ENCODE measurements at places on chromosomes 6 and 20.

DNA sequence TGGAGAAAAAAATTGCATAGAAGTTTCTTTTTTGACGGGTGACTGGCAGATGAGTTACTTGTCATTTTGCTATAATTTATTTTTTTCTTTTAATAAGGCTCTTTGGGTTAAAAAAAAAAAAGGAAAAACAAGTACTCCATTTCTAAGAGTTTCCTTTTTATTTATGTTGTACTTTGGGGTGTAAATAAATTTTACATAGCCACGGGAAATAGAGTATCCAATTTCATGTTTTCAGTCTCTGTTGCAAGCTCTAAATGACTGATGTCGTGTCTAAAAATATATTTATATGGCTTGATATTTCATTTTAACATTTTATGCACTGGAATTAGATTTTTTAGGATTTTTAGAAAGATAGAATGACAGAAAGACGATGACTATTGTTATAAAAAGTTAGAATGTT, 3.4 kb downstream of the EYA4 start:
- no peak for DNase-seq

DNA sequence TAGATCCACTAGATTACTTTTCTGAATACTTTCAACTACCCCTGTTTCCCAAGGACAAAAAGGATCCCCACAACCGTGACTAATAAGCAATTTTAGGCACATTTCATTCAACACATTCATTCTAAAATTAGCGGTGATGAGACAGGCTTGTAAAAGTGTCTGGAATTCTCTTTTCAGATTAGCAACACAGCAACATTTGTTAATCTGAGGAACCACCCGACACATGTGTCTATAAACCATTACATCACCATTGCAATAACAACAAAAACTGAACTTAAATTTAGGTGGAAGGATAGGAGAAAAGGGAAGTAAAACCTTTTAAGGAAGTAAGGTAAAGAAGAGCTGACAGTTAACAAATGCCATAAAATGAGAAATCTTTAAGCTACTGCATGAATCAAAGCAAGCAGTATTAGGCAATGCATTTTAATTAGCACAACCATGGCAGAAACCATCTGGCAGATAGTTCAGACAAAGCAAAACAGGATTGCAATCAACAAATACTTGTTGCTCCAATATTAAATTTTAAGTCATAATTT, 49.1 kb downstream of the MAP3K7 start:
- no peak for DNase-seq

GRCh38 chr6:90811596-90812226, 224.8 kb upstream of the MAP3K7 start:
- DNase-seq: no peak

- DNase-seq: peak; percentile 63
Measured at GRCh38 chr6:13538084-13538483, 36.3 kb upstream of the SIRT5 start.

- DNase-seq: no peak
Measured at GRCh38 chr20:60984666-60985065, 267.4 kb upstream of the CDH4 start.

DNA sequence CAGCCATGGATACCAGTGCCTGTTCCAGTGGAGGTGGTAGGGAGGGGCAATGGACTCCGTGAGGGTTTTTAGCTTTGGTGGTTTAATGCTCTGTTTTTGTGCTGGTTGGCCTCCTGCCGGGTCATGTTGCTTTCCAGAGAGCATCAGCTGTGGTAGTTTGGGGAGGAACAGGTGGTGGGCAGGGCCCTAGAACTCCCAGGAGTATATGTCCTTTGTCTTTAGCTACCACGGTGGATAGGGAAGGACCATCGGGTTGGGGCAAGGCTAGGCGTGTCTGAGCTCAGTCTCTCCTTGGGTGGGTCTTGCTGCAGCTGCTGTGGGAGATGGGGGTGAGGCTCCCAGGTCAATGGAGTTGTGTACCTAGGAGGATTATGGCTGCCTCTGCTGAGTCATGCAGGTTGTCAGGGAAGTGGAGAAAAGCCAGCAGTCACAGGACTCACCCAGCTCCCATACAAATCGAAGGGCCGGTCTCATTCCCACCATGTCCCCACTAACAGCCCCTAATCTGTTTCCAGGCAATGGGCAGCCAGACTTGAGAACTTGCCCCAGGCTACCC, 38.9 kb downstream of the MRAP2 start:
- no peak for DNase-seq

DNA sequence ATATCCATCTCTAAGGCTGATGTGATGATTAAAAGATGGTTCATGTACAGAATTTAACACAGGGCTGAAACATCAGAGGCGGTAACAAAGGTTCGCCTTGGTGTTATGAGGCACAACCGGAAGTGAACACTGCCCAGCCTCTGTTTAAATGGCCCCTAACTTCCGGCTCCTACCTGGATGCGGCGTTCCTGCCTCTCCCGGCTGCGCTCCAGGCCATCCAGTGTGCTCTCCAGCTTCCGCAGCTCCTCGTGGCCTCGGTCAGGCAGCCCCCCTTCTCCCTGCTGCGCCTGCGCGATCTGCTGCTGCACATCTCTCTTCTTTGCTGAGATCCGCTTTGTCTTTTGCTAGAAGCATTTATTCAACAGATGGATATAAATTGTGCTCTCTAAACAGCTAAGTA, 195.3 kb downstream of the SYNE1 start:
- DNase-seq: no peak

All from hepatic stellate cell (primary cell).